Esophagus squamous epithelium (tissue), 5 donors: ENCODE measurements at places on chromosomes 1 and 21.

DNA sequence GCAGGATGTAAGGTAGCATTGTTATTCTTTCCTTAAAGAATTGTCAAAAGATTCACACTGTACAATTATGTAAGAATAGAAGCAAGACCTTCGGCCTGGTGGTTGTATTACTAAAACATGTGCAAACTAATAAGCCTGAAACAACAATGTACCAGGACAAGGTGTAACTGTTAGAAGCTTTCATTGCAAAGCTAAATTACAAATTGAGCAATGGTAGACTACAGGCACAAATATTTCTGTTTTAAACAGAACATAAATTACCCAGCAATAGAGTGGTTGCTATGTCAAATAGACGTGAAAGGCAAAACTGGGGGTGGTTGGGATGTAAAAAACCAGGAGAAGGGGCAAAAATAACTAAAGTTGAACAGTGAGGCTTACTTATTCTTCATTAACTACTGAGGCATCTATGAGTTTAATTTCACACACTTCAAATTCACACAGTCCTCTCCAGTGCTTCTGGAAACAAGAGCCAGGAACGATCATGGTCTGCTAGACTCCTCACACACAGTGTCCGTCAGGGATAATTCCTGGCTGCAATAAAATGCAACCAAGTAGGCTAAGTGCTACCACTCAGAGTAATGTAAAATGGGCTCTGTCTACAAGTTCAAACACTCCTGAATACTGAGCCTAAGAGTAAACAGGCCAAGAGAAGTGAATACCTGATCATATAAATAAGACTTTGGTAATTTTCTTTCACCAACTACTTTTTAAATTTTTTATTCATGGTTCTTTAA, 39.3 kb upstream of the C1orf198 start:
- DNase-seq = no peak

DNA sequence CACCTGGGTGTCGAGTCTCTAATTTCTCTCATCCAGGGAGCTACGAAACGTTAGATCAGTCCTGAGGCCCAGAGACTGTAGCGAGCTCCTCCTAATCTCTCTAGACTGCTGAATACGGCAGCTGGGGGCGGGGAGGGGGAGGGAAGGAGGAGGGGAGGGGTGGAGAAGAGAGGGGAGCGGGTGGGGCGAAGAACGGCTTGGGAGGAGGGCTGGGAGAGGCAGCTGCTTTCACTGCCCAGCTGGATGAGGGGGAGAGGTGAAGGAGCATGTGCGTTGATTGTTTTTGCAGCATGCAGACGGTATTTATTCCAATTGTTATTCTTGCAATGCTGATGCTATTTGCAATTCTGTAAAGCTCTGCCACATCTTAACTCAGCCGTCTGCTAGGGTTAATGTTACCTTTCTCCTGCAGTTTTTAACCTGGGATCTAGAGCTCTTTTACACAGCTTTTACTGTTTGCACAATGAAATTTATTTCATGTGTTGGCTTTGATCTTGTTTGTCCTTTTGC, 790 bp downstream of the DNAJC6 start:
- DNase-seq = no peak

GRCh38 chr21:45248301-45248892, 39.3 kb downstream of the POFUT2 start:
- no peak for DNase-seq

DNA sequence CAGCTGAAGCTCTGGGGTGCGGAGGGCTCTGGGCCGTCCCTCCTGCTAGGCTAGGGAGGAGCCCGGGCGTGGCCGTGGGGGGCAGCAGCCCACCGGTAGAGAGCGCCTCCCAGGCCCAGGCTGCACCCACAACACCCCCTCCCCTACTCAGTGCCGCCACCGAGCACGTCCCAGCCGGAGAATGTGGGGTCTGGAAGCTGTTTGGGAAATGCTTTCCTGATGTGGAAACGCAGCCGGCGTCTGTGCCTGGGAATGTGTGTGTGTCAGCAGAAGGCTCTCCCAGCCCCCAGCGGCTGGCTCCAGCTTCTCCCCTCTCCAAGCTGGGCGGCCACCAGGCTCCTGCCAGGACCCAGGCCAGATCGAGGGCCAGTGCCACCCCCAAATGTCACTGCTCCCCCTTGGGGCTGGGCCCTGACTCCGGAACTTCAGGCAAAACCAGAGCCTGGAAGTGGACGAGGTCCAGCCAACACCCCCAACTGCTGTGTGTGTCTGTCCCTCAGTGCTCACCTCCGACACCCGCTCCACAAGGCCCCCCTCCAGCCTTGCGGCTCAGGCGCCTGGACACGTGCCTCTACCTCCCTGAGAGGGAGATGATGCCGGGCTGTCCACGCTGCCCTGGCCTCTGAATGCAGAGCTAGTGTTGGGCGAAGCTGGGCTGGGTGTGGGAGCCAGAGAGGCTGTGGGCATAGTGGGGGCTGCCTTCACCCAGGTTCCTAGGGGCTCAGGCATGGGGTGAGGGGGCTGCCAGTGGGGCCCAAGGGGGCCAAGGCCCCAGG, 74.7 kb downstream of the MEGF6 start:
- no peak for DNase-seq

DNA sequence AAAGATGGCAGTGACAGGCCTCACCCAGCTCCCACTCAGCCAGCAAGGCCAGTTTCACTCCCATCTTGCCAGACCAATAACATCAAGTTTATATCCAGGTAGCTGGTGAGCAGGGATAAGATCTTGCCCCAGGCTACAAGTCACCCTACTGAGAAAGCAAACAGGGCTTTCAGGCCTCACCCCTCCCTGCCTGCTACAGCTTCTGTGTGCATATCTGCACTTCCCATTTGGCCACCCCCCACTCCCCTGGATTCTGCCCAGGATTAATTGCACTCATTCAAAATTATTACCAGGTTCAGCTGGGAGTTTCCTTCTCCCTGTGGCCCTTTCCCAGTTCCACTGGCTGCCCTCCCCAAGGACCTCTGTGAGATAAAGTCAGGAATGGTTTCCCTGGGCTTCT, 352.1 kb downstream of the TBX15 start:
- DNase-seq = no peak
